ENCODE measurements at places on chromosomes 11 and 22.

DNA sequence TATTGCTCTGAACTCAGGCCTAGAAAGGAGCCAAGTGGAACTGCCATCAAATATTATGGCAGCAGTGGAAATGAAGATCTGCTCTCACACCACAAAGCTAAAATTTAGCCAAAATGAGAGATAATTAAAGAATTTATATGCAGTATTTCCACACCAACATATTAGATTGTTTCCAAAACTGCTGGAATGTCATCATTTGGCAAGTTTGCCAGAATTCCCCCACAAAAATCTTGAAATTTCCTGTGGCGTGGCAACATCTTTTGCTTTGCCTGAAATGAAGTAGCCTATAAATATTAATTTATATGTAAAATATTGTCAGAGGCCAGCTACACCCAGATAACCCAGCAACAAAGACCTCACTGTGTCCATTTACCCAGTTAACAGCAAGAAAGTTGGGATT lies 13.8 kb downstream of the C11orf71 start:
- DNase-seq, result no peak

GRCh38 chr11:60994541-60995080 lies 23.1 kb downstream of the CD6 start:
- no peak for DNase-seq

DNA sequence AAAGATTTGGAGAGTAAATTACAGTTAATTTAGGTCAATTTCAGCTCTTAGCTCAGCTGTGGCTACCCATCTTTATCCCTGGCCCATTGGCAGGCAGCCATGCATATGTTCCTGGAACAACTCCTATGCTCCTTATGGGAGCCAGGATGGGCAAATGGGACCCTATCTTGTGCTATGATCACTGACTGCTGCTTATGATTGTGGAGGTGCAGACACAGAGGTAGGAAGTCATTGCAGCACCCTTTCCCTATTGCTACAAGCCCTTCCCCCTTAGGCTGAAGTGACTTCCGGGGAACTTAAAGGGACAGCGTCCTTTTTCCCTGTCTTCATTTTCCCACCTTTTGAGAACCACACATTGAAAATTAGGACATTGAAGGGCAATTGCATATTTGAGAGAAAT lies 112.7 kb downstream of the FCHSD2 start:
- no peak for DNase-seq

- DNase-seq, result no peak
Observed at GRCh38 chr11:45485070-45485707, 180.2 kb downstream of the CHST1 start.
